ENCODE measurements at places on chromosomes 5 and 9.

GRCh38 chr9:99474186-99474585 is 252.1 kb downstream of the SEC61B start:
- DNase-seq, result no peak

DNA sequence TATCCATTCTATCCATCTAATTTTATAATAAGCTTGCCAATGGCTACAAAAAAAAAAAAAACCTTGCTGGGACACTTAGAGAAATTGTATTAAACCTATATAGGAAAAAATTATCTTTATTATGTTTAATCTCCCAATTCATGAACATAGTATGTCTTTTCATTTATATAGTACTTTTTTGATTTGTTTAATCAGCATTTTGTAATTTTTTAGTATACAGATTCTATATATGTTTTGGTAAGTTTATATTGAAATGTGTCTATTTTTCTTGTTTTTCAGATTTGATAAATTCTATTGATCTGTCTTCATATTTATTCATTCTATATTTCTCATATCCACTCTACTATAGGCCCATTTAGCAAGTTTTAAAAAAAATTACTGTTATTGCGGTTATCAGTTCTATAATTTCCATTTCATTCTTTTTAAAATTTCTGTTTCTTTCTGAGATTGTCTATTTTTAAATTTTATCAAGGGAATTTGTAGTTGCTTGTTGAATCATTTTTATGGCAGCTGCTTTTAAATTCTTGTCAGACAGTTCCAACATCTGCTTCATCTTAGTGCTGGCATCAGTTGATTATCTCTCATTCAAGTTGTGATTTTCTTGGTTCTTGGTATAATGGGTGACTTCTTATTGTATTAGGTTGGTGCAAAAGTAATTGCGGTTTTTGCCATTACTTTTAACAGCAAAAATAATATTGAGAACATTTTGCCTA is 170.1 kb upstream of the S1PR3 start:
- DNase-seq, result no peak

DNA sequence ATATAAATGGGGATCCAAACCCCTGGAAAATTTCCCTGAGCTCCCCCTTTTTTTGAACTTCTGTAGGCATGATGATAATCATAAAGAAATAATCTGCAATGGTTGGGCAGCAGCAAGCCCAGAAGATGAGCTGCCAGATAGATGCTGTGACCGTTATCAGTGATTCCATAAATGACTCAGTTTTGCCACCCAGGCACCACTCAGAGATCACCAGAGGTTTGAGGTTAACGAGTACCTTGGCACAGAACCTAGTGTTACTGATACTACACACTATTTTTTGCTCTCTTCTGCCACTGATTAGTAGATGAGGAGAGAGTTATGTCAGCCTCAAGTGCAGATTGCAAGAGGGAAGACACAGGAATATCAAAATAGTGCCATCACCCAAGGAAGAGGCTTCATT is 199.3 kb upstream of the PTGER4 start:
- peak; percentile 12 for DNase-seq

DNA sequence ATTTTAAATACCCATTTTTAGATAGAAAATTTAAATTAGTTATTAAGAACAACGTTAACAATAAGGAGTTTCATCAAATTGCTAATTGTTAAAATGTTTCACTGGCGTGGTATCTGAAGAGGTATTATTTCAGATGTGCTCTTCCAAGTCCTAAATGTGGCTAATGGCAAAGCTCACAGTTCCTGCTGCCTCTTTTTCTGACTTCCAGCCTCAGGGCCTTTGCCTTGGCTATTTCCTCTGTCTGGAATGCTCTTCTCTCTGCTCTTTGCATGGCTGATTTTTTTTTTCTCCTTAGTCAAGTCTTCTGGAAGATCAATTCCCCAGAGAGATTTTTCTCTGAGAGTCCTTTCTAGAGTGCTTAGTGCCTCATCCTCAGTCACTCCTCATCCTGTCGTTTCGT is 9.6 kb upstream of the SSBP2 start:
- no peak for DNase-seq

DNA sequence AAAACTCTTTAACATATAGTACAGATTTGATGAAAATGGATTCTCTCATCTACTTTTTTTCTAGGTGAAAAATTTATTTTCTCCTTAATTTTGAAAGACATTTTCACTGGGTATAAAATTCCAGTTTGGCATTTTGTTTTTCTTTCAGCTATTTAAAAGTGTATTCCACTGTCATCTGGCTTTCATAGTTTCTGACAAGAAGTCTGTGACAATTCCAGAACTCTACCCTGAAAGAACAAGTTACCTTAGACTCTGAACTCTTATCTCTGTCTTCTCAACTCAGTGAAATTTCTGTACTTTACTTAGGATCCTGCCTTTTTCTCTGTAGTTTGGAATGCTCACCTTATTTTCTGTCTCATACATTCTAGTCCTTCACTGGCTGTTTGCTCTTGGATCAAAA is 161.7 kb downstream of the RANBP17 start:
- no peak for DNase-seq

Measured in effector memory CD8-positive, alpha-beta T cell (primary cell).